ENCODE measurements at places on chromosomes 7 and 10.

DNA sequence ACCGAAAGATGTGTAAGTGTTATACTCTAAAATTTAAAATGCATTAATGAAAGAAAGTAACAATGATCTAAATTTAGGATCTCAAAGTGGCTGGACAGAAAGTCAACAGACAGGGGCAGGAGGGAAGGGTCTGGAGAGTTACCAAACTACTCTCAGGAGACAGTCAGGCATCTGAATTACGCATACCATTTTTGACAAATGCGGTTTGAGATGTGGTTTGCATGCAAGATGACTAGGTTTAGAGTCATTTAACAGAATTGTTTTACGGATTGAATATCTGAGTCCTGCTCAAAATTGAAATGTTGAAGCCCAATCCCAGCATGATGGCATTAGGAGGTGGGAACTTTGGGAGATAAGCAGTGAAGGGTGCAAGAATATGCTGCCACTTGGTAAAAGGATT is 314.1 kb downstream of the WDR11 start:
- no peak for DNase-seq

GRCh38 chr7:98217623-98218582 is 6.7 kb downstream of the BHLHA15 start:
- DNase-seq, result peak; percentile 89

DNA sequence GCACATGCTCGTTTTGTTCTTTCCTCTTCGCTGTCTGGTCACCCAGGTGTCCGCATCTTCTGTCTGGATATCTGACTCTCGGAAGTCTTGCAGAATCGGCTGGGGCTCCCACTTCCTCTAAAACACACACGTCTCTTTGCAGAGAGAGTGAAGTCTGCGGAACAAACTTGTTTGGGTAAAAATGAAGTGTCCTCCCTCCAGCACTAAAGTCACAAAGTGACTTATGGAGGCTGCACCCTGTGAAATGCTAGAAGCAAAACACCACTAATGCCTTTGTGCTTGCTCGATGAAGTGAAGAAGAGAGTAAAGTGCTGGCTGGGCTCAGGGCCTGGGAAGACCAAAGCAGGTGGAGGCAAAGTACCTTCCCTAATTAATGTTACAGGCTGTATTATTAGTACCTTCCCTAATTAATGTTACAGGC is 71.4 kb downstream of the FGFR2 start:
- DNase-seq, result no peak

DNA sequence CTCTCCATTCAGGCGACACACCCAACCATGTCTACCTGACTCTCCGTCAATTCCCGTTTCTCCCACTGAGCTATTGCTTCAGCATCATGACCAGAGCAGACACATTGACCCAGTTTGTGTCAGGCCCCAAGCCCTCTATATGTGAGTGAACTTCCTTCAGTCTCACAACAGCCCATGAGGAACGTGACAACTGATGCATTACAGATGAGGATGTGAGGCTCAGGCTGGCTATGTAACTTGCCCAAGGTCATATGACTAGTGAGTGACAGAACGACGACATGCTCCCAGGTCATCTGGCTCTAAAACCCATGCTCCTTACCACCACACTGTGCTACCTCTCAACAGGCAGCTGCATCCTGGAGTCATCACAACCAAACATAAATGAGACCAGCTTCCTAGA is 3.7 kb downstream of the TMEM140 start:
- DNase-seq, result no peak

DNA sequence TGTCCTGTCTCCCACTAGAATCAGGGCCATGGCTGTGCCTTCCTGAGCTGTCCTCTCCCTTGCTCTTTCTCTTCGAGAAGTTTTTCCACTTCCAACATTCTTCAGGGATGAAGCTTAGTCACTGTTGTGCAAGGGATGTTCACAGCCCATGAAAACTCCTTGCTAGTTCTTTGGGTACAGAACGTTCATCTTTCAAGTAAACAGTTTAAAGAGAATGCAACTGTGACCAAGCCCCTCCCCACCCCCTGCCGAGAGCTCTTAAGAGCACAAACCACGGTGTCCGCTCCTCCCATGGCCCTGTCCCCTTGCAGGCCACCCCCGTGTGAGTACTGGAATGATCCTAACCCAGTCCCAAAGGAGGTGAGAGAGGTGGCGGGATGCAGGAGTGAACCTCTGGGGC is 161.1 kb upstream of the RHEB start:
- no peak for DNase-seq

DNA sequence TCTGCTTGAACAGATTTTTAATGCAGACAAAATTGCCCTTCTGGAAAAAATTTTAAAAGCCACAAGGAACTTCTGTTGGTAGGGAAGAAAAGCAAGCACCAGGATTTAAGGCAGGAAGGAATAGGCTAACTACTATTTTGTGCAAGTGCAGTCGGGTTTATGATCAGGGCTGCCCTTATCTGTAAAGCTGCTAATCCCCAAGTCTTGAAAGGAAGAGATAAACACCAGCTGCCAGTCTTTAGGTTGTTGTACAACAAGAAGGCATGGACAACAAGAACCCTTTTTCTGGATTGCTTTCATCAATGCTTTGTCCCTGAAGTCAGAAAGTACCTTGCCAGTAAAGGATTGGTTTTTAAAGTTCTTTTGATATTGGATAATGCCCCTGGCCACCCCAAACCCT is 40.7 kb downstream of the RALA start:
- DNase-seq, result no peak

- no peak for DNase-seq
Measured at GRCh38 chr10:86716466-86716865, 40.0 kb upstream of the BMPR1A start.

DNA sequence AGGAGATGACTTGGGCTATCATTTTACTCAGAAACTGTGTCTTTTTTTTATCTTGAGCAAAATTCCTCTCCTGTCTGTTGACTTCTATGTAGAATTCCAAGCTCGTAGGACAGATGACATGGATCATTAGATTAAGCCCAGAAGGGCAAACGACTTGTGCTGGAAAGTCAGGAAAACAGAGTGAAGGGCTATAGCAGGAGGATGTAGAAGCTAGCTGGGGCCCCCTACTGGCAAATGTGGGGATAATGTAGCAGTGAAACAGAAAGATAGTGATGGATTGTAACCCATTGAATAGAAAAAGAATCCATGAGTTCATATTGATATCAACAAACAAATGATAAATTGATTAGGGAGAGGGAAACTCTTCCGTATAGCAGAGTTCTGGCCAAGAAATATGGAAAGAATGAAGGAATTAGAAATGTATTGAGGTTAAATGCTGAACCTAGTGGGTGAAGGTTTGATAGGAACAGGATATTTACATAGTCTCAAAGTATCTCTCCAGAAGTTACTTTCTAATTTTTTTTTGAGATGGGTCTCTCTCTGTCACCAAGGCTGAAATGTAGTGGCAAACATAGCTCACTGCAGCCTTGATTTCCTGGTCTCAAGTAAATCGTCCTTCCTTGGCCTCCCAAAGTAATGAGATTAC is 103.6 kb downstream of the LYZL1 start:
- DNase-seq, result peak; percentile 55

- DNase-seq, result no peak
Measured at GRCh38 chr10:132487241-132488135, 50.1 kb upstream of the INPP5A start.

DNA sequence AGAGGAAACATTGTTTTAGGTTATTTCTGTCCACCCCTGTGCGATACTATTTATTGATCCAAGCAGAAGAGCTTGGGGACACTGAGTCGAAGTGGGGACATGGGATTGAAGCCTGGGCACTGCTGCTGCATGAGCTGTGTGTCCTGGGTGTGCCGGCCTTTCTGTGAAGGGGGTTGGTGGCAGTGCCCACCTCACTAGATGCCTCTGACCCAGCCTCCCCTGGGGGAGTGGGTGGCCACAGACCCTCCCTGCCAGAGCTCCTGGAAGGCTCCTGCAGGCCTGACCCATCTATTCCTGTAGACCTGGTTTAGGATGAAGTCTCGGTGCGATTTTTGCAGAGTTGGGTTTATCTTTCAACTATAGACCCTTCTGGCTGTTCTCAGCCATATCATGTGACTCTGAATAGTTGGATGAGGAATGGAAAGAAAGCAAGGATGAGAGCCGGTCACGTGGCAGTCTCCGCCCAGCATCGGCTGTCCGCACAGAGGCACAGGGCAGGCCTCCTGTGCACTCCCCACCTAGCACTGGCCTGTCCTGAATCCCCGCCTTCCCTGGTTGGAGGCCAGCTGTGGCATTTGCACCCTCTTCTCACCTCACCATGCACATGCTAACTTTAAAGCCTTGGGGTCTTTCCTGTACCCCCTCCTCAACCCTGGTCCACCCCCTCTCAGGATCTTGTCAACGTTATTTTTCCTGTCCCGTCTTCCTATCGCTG is 17.6 kb upstream of the SH2D4B start:
- DNase-seq, result no peak

DNA sequence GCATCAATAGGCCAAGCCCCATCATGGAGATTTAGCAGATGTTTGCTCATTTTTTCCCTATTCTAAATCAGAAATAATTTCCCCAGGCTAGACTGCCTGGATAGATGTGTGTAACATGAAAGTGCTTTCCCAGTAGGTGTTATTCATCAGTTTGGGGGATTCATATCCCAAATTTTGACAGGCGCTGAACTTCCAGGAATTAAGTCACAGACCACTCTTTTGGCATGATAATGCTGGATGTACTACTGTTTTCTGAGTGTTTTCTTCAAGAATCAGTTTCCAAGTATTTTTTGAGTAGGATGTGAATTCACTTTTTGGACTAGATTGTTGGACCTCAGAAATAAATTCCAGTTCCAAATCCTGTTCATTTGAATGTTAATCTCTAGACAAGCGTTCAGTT is 637.4 kb downstream of the REEP3 start:
- no peak for DNase-seq

DNA sequence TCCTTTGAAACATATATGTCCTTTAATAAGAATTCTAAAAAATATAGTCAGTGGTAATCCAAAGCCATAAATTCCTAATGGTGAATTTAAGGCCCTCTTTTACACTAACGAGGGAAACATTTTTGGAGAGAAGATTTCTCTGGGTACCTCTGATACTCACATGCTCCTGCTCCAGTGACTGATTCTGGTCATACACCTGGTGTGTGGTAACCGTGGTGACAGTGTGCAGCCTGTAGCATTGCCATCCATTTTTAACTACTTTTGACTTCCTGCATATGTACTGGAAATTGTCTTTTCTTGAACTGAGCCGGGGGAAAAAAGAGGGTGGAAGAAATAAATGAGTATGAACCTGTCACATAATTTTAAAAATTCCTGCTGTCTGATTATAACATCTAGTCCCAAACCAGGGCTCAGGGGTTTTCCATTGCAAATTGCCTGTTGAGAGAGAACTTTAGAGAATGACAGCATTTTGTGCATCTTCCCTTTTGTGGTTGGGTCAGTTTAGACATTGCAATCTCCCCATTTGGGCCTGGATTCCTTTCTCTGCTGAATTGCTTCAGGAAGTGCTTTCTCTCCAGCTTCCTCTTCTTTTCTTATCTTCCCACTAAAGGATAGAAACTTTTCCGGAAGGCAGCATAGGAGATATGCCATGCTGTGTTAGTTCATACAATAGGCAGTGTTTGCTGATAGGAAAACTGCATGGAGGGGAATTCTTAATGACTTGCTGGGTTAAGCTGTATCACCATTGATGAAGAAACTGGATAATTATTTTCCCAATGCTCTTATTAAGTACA is 125.5 kb downstream of the GRM3 start:
- no peak for DNase-seq

- DNase-seq, result peak; percentile 67
Measured at GRCh38 chr7:123682690-123683089, 27.0 kb downstream of the LMOD2 start.

Data from pons (tissue), 1 donor.